ENCODE measurements at places on chromosomes 4 and X.

DNA sequence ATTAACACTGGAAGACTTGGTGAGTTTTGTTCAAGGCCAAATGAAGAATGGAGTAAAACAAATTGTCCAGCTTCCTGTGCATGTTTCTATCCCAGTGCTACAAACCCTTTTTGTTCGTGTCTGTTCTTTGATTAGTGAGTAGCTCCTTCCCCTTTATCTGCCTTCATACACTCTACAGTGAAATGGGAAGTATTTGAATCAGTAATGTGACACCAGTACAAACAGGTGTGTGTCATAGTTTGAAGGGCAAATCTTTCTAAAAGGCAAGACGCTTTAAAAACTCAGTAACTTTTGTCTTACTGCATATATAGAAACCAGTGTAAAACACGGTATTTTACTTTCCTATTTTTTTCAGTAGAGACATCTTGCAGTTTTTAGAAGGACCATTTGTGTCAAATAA, 5.9 kb downstream of the ARHGEF38 start:
- no peak for DNase-seq

DNA sequence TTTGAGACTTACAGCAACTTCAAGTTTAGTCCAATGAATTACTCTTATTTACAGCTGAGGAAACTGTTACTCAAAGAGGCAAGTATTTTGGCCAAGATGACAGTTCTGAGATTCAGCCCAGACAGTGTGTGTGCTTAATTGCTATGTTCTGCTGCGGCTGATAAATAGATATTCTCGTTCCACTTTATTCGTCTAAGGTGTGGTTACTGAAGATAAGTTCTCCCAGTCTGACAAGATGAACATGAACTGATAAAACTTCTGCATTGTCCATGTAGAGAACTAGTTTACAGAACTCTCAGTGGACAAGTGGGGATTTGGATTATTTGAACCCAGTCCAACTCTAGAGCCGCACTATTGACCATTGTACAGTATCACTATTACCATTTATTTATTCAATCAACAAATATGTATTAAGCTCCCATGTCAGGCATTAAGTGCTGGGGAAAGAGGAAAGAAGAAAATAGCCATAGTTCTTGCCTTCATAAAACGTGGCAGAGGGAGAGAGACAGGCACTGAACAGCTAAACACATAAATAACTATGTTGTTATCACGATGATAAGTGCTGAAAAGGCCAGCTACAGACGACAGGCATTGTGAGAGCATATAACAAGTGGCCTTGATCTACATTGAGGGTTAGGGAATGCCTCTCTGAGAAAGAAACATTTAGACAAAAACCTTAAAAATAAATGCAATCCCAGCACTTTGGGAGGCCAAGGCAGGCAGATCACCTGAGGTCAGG, 4.0 kb upstream of the DHX15 start:
- DNase-seq: no peak

DNA sequence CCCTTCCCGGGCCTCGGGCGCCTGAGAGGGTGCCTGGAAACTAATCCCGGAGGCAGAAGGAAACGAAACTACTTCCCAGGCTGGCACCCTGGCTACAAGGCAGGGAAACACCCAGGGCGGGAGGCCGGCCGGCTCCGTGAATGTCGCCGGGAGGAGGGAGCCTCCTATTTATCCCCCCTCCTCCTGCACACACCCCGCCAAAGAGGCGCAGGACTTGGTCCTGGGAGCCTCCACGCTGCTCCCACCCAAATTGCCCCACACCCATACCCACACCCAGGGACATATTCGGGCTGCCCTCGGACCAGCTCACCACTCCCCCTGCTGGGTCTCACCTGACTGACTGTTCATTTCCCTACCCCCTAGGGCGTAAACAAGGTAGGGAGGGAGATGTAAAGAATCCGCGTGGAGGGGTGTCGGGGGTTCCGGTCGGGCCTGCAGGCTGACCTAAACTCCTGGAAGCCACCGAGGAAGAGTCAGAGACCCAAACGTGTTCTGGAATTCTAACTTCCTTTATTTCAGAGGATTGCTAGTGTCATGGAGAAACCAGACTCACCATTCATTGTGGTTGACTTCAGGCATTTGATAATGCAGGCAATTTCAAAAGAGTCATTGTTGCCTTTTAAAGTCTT, at the start of gene BTC:
TSS of gene BTC (minus strand) at position 142 of the 629 bp plus-strand sequence. CDS start 198 bp downstream, outside the sequence.
- no peak for DNase-seq

- no peak for DNase-seq
Measured at GRCh38 chr4:95694411-95694810, 145.5 kb upstream of the PDHA2 start.

DNA sequence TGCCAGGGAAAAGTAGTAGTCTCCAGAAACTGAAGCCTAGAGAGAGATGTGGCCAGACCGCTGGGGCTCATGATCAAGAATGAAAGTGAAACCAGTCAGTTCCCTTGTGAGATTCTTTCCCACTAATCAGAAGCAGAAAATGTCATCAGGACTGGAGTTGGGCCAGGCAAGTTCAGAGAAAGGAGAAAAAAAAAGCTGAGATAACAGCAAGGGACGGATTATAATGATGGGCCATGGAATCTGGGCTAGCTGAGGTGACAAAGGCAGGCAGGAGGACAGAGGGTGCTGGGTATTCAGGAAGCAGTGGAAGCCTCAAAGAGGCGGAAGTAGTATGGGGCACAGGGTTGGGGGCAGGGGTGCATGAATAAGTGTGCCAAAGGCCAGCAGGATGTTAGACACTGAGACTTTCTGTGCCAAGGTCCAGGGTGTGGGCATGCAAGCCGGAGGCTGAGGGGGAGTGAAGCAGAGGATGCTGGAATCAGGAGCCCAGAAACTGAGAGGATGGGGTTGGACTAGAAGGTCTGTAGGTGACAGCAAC, 2.5 kb downstream of the CXorf38 start:
- DNase-seq: no peak

Measured in cortex of kidney (tissue), 1 donor.